Uterus (tissue), 4 donors: ENCODE measurements at places on chromosomes 1 and 21. TPM values are rescaled to one million over a fixed set of nuclear protein-coding genes. Genes with fewer than 3 reads are reported as not detected.

Gene IL12RB2
- total RNA-seq = not detected

Gene S100A10
- 42.2 TPM for total RNA-seq

Gene SPRR5
- not detected for total RNA-seq

Gene CFAP74
- total RNA-seq = 0.64 TPM

Gene PDE4B
- 6.9 TPM for total RNA-seq

Gene ILDR2
- total RNA-seq = 2.8 TPM

Gene TEX38
- total RNA-seq = not detected

Gene ZNF683
- not detected for total RNA-seq

Gene INSRR
- total RNA-seq = not detected

Gene PDPN
- total RNA-seq = 50.0 TPM

Gene NPL
- total RNA-seq = 9.9 TPM

Gene ABCA4
- total RNA-seq = not detected

Gene GORAB
- 14.2 TPM for total RNA-seq

Gene AADACL4
- not detected for total RNA-seq

Gene SYT14
- not detected for total RNA-seq

Gene FLG
- 0.12 TPM for total RNA-seq

Gene CLDN17
- not detected for total RNA-seq

Gene ACTL8
- not detected for total RNA-seq
